Calu3 (cell line): ENCODE measurements at places on chromosomes 4 and X. TPM values are rescaled to one million over a fixed set of nuclear protein-coding genes. Genes with fewer than 3 reads are reported as not detected.

GRCh38 chr4:3442959-3443749, 1.4 kb downstream of the HGFAC start:
- DNase-seq: peak; percentile 66

DNA sequence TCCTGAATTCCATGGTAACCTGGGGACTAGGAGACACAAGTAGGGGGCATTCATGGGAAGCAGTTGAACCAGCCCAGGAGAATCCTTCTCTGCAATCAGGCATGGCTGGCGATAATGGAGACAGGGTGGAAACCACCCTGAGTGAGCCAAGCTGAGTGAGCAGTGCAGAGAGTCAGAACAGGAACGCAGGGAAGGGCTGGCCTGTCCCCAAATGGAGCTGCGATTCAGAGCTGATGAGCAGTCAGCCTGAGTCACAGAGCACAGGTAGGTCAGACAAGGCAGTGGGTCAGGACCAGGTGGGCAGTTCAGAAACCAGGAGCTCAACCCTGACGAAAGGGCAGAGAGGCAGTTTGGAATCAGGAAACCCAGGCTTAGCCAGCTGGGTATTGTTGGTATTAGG, 129.0 kb downstream of the BTC start:
- peak; percentile 65 for DNase-seq

GRCh38 chr4:21845663-21846062, 102.9 kb downstream of the KCNIP4 start:
- no peak for DNase-seq

GRCh38 chr4:40957281-40957680, 207.5 kb downstream of the NSUN7 start:
- DNase-seq: no peak

GRCh38 chr4:152382057-152382785, 153.7 kb downstream of the FBXW7 start:
- DNase-seq: no peak

DNA sequence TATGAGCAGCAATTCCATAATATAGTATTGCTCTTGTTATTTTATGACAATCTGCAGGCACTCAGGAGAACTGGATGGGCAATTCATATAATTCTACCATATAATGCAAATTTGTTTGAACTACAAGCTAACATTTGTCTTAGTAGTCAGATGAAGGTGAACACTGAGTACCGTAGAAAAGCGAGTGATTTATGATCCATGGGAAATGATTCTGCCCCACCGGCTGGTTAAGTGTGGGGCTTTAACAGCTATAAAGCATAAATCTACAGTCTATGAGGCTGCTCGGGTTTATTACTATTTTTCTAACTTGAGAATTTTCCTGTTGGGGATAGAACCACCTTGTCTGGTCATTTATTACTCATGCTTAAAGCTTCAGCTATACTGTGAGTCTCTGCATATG, 275.5 kb downstream of the PCDH10 start:
- no peak for DNase-seq

DNA sequence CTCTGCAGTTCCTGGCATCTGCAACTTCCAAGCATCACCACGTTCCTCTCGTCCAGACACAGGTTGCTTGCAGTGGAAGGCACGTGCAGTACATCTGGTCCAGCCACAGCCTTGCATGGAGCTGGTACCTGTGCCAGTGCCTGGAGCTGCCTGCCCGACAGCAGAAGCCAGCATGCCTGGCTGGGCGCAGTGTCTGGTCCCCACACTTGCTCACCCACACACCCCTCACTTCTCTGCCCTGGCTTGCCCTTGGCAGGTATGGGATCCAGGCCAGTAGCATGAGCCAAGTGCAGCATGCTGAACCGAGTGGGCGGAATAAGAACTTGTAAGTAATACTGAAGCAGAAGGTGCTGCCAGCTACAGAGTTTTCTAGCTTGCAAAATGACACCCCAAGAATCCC, 39.9 kb downstream of the SH3BGRL start:
- DNase-seq: no peak

GRCh38 chr4:153541456-153542096, 75.4 kb downstream of the TMEM131L start:
- no peak for DNase-seq

DNA sequence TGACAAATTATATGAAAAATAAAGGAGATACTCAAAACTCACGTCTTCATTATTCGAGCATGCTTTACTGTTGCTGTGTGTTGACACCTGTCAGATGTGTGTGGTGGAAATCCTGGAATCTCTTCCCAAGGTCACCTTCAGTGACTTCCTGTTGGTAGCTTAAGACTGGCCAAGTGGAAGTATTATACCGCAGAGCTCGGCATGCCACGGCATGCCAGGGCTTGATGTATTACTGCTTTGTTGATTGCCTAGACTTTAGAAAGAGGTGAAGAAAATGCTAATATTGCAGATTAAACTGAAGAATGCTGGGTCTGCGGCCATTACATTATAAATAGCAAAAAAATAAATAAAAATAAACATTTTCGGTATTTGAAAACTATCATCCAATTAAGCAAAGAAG, 4.6 kb downstream of the TREX2 start:
- DNase-seq: no peak

DNA sequence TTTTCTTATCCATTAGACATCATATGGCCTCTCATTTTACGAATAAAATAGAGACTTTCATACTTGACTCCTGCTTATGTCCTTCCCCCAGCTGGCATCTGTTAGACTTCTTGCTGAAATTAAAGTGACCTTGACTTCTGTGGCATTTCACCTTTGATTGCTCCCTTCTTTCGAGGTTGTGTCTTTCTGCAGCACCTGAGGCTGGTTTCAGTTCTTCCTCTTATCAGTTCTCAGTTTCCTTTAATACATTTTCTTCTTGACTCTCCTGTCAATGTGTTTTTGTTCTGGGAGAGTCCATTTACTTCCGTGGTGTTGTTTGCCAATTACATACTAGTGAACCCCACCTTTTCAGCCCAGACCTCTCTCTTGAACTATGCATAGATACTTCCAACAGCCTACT, 81.6 kb downstream of the RBPJ start:
- no peak for DNase-seq

GRCh38 chr4:108943976-108944591, 181.2 kb upstream of the ETNPPL start:
- DNase-seq: no peak

DNA sequence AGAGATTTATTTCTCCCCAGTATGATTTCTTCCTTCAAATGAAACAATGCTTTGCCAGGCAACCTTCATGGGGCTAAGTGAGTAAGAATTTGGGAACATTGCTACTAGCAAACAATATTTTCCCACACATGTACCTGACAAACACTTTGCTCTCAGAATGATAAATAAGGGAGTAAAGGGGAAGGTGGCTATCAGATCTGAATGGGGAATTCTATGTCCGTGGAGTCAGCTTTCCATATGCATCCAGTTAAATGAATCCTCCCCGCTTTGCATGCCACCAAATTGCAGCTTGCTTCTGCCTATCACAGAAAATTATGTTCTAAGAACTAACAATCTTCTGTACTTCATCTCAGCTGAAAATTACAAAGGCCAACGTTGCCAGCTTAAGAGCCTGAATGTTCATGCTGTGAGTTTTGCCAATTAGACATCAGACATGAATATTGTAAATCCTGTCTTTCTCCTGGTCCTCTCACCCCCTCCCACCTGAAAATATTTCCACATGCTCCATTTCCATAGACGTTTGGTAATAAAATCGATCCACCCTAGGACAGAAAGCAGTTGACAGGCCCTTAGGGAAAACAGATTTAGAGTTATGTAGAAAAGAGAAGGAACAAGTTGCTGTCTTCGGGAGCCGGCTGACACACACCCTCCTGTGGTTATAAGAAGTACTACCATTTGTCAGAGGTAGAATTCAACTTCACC, 6.3 kb downstream of the MEPE start:
- DNase-seq: no peak

DNA sequence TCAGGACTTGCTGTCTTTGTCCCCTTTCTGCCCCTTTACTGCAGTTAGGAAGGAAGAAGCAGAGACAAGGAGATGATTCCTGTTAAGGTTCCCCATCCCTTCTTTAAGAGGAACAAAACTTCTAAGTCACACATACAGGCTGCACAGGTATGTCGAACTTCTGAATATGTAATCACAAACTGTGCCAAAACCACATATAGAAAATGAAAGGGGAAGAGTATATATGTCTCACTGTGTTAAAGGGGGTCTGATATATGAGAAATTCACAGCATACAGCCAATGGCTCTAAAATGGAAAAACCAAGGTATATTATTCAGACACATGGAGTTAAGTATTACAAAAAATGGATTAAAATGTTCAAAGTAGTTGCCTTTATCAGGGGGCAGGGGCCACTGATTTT, 11.7 kb downstream of the CFAP97 start:
- DNase-seq: no peak

GRCh38 chrX:20313899-20314298, 47.2 kb upstream of the RPS6KA3 start:
- no peak for DNase-seq

GRCh38 chr4:116755051-116755450, 330.3 kb downstream of the TRAM1L1 start:
- no peak for DNase-seq

- peak; percentile 13 for DNase-seq
Observed at GRCh38 chrX:20116087-20116576, 575 bp downstream of the MAP7D2 start.

GRCh38 chr4:150541681-150542080, 40.3 kb upstream of the MAB21L2 start:
- no peak for DNase-seq

DNA sequence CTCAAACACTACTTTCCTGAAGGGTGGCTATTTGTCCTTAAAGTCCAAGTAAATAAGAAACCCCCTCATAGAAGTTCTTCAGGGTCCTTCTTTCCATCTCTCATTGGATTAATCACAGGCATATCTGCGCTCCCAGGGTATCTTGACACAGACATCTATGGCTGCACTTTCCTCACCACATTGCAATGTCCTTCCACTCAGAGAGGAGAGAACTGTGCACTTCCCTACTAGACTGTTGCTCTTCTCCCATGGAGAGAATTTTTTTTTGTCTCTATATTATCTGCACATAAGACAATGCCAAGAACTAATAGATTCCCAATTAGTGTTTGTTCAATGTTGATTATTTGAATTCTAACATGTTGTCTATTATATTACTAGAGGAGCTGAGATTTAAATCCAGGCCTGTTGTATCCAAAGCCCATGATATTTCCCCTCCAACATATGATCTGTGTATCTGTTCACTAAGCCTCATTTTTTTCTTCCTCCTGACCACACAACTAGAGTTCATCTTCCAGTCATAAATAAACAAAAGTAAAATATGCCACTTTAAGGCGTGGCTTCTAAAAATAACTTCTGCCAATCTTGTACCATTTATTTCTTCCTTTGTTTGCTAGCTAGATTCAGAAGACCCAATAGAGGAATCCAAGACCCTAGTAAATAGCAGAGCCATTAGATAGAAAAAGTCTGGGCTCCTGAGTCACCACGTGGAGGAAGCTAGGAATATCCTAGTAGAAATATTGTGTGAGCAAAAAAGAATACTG, 61.5 kb upstream of the FAM241A start:
- DNase-seq: no peak

DNA sequence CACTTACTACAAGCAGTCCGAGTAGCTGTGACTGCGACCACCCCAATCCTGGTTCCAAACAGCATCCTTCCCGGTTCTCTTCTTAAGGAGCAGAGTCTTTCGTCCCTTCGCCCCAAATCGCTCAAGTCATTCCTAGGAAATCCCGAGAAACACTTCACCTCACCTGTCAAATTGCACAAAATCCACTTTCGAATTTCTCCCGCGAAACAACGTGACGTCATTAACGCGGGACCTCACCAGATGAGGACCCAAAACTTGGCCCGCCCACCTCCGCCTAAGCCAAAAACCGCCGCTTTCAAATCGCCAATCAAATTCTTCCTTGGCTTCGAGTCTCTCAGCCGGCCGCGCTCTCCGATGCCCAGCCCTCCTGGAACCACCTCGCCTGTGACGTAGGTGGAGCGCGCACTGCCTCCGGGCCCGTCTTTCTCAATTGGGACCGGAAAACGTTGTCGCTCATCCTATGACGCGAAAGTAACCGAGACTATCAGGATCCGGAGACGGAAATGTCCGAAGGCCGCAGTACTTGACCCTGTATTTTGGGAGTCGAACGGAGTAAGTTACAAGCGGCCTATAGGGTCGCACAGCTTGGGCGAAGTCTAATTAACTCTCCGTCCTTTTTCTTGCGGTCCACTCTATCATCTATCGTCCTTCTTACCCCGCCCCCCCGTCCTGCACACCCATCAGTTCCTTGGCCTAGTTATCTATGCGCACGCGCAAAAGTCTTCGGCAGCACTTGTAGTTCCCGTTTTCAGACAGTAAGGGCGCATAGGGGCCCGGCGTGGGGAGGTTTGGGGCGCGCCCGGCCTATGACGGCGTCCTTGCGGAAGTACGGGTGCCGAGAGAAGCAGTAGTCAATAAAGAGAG, at the start of the genes LARP7 and ZGRF1:
TSS of gene LARP7 (plus strand) at position 456 of the 864 bp plus-strand sequence. CDS start 7,527 bp downstream, outside the sequence.
TSS of gene ZGRF1 (minus strand) at position 222 of the 864 bp plus-strand sequence. CDS start 3,733 bp downstream, outside the sequence.
- peak; percentile 92 for DNase-seq

GRCh38 chrX:118603981-118604380, 108.4 kb downstream of the DOCK11 start:
- DNase-seq: peak; percentile 50

- DNase-seq: no peak
Observed at GRCh38 chrX:140526171-140526570, 21.3 kb upstream of the SOX3 start.

- no peak for DNase-seq
Observed at GRCh38 chr4:89160806-89161205, 49.5 kb downstream of the TIGD2 start.

- no peak for DNase-seq
Observed at GRCh38 chr4:99649208-99649607, 8.4 kb downstream of the C4orf54 start.

- no peak for DNase-seq
Observed at GRCh38 chrX:115939070-115939469, 231.5 kb upstream of the AGTR2 start.

GRCh38 chr4:185142564-185142911, 528 bp upstream of the SLC25A4 start:
- no peak for DNase-seq

DNA sequence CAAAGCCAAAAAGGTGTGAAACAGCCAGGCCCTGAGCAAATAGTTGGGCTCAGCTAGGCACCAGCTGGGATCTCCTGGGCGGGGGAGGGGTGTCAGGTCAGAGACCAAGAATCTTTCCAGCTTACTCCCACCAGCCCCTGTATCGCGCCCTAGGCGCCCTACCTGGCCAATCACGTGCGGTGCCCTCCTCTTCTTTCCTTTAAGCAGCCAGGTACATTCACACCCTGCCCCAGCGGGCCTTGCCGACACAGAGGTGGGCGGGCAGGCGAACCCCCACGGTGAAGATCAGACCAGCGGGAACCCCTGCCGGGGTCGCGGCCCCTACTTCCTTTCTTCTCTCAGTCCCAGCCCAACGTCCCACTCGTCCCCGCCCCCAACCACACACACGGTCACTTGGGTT, 9.1 kb downstream of the ARHGAP36 start:
- no peak for DNase-seq

- no peak for DNase-seq
Observed at GRCh38 chr4:71062436-71062835, 69.0 kb downstream of the DCK start.

- DNase-seq: no peak
Observed at GRCh38 chr4:155837203-155837796, 28.8 kb downstream of the ASIC5 start.

- DNase-seq: no peak
Observed at GRCh38 chrX:143873343-143873742, 10.5 kb upstream of the UBE2NL start.

ADH7 gene
- total RNA-seq: not detected in 2 replicates

AWAT2 gene
- not detected in 2 replicates for total RNA-seq

ZNF827 gene
- 23.8 and 26.2 TPM in 2 replicates for total RNA-seq

AWAT1 gene
- not detected in 2 replicates for total RNA-seq

PPEF2 gene
- total RNA-seq: not detected in 2 replicates

UGT2B15 gene
- 0.50 and 0.98 TPM in 2 replicates for total RNA-seq

MAGEE2 gene
- total RNA-seq: not detected in 2 replicates

TCEAL7 gene
- not detected in 2 replicates for total RNA-seq

C1QTNF7 gene
- total RNA-seq: not detected in 2 replicates
